Right cardiac atrium (tissue), 5 donors: ENCODE measurements at places on chromosomes 3 and 15. TPM values are rescaled to one million over a fixed set of nuclear protein-coding genes. Genes with fewer than 3 reads are reported as not detected.

GRCh38 chr3:146313746-146314111 lies 62.8 kb upstream of the PLSCR4 start:
- DNase-seq, result no peak

DNA sequence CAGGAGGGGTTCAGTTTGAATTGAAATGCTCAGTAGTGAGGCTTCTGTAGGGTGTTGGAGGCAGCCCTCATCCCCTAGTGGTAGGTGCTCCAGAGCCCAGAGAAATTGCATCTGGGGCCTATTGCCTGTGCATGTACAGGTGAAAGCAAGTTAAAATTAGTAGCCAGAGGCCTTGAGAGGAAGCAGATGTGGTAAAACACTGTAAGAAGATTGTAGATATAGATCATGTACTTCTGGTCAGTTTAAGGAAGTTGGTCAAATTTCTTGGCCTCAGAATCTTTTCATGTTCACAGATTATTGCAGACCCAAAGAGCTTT lies 34.6 kb downstream of the IGSF10 start:
- no peak for DNase-seq

EXD1 gene
- not detected for polyA plus RNA-seq

LINGO1 gene
- polyA plus RNA-seq, result 5.1 TPM

ACAA1 gene
- 98.8 TPM for polyA plus RNA-seq

ACOX2 gene
- polyA plus RNA-seq, result 33.9 TPM
